ENCODE measurements at places on chromosomes 5 and 9.

DNA sequence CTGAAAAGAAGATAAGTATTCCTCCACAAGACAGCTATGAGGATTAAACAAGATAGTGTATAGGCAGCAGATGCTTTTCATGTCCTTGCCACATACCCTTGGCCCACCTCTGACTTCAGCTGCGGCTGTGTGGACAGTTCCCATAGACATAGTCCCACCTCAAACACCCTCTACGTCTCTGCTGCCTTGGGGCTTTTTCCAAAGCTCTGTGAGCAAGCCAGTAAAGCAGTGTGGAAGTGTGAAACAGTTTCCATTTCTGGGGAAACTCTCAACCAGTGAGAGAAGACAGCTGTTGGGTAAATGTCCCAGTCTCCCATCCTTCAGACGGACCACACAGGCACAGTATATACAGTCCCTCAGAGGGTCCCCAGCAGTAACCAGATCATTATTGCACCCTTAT, 125.5 kb downstream of the CDK5RAP2 start:
- no peak for DNase-seq

DNA sequence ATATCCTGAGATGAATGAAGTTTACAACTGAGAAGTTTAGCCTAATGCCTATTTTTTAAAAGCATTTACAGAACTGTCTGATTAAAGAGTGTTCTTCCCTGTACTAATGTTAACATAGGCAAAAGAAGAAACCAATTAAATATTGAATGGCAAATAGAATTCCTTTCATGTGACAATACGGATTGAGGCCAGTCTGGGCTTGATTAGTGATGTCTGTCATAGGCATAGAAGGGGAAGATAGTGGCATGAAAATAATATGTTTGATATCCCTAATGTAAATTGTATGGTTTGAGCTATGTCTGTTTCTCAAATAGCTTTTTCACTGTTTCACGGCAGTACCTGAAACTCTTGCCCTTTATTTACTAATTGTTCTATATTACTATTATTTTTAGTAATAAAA, 443.1 kb upstream of the CLINT1 start:
- DNase-seq: no peak

DNA sequence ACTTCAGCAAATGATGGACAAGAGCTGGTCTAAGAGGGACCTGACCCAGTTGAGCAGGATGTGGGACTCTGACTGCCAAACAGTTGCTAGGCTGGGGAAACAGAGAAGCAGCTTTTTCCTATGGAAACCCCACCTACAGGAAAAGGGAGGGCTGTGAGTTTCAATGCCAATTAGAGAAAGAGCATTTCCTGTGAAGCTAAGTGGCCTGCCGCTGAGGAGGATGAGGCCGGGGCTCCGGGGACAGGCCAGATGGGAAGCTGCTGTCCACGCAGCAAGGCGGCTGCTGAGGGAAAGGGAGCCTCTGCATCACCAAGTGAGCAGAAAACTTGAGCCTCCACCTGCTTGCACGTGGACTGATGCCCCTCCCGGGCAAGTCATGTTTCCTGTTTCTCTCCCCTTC, at the start of gene PCDH12:
PCDH12 (minus strand) TSS at position 90 of the 400 bp plus-strand sequence. CDS start 351 bp downstream, outside the sequence.
- no peak for DNase-seq

DNA sequence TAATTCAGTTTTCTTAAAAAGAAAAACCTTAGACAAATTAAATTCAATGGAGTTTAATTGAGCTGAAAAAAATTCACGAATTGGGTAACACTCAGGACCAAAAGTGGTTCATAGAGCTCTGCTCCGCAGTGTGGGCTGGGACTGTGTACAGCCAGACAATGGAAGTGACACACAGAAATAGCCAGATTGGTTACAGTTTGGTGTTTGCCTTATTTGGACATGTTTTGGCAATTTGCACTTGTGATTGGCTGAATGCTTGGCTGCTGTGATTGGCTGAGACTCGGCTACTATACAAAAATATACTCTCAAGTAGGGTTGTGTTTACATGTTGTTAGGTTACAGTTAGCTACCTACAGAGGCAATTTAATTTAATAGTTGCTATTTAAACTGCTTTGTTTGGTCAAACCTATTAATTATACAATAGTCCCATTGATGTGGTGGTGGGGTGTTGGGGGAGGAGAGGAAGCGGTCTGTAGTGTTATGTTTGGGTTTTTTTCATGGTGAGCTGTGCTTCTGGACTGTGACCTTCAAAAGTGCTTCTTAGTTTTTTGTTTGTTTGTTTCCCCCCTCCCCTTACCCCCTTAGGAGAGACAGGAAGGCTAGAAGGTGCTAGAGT, 95.2 kb downstream of the CNTLN start:
- no peak for DNase-seq

GRCh38 chr5:87411973-87412629, 629 bp downstream of the CCNH start:
- peak; percentile 47 for DNase-seq

GRCh38 chr9:123164285-123164684, 104.1 kb downstream of the STRBP start:
- DNase-seq: no peak

GRCh38 chr9:120711354-120711753, 2.9 kb downstream of the MEGF9 start:
- DNase-seq: no peak

GRCh38 chr9:70613024-70613768, 198.7 kb upstream of the KLF9 start:
- DNase-seq: peak; percentile 38

GRCh38 chr5:148986636-148987035, 76.2 kb downstream of the SH3TC2 start:
- DNase-seq: no peak

DNA sequence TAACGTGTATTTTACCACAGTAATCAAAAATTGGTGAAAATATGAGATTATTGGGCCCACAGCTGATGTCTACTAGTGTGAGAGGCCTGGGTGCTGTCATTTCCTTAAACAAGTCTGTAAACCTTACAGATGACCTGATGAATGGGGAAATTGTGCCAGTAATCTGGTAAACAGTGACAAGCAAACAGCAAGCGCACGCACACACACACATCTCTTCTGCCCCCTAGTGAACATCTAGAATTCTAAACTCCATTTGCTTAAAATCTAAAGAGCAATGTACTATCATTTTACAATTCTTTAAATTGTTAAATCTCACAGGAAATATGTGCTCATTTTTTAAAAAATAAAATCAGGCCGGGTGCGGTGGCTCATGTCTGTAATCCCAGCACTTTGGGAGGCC, 7.5 kb upstream of the RAPGEF1 start:
- DNase-seq: peak; percentile 75

DNA sequence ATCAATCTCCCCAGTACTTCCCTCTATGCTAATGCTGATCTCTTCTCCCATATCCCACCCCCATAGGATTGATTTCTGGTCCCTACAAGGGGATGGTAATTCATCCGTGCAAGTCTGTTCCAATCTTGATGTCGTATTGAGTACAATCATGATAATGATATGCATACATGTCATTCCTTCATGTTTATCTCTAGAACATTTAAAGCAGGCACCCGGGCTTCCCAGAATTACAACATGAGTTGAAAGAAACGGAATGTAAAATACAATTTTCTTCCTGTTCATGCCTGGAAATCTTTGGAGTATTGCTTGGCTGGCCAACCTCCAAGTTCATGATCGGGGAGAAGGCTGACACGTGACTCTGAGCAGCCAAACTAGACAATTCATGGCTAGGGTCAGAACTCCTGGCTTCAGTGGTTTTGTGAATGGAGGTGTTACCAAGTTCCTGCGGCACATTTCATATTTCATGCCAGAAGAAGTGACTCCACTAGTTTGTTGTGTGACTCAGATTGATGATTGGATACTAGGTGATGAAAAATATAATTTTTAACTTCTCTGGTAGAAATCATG, 66.6 kb downstream of the C9orf152 start:
- peak; percentile 94 for DNase-seq

DNA sequence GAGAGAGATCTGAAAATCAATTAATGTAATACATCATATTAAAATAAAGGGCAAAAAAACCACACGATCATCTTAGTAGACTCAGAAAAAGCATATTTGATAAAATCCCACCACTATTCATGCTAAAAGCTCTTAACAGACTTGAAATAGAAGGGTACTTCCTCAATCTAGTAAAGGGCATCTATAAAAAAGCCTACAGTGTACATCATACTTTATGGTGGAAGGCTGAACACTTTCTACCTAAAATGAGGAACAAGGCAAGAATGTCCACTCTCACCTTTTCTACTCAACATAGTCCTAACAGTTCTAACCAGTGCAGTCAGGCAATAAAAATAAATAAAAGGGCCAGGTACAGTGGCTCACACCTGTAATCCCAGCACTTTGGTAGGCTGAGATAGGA, 38.9 kb downstream of the POLK start:
- no peak for DNase-seq

- DNase-seq: no peak
These were observed 6.2 kb upstream of the CERCAM start for GRCh38 chr9:128414461-128414860.

- peak; percentile 76 for DNase-seq
These were observed 75.9 kb upstream of the HTR4 start for GRCh38 chr5:148730270-148730669.

GRCh38 chr9:115590011-115590410, 472.1 kb upstream of the TNC start:
- DNase-seq: peak; percentile 98

GRCh38 chr9:97475059-97475458, 26.4 kb upstream of the TMOD1 start:
- DNase-seq: peak; percentile 55

GRCh38 chr9:127773272-127773671, 5.2 kb downstream of the SH2D3C start:
- no peak for DNase-seq

- peak; percentile 54 for DNase-seq
These were observed 51.1 kb downstream of the MPDZ start for GRCh38 chr9:13228431-13228830.

Measured in iris pigment epithelial cell (primary cell).